ENCODE measurements at places on chromosomes 4 and X.

DNA sequence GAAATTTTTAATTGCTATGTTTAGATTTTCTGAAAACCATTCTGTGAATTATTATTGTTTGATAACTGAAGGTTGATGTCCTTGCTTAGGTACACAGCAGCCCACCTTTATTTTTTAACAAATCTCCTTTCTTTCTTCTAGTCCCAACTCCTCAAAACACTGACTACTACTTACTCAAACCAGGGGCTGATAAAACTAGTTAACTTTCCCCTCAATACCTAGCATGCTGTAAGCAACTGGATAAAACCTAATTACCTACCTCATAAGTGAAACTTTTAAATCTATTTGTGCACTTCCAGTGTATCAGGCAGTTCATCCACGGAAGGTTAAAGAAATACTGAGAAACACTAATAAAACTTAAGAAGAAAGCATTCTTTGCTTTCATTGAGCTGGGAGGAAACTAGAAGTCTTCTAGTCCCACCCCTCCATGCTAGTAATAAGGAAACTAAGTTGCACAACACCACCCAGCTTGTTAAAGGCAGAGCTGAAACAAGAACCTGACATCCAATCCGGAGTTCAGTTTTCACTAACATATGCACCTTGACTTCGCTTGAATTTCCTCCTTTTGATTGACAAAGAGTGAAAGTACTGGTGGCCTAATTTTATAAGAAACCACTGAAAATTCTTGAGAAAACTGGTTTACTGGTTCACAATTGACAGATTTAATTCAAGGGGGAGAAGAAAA is 180.2 kb upstream of the TET2 start:
- no peak for DNase-seq

DNA sequence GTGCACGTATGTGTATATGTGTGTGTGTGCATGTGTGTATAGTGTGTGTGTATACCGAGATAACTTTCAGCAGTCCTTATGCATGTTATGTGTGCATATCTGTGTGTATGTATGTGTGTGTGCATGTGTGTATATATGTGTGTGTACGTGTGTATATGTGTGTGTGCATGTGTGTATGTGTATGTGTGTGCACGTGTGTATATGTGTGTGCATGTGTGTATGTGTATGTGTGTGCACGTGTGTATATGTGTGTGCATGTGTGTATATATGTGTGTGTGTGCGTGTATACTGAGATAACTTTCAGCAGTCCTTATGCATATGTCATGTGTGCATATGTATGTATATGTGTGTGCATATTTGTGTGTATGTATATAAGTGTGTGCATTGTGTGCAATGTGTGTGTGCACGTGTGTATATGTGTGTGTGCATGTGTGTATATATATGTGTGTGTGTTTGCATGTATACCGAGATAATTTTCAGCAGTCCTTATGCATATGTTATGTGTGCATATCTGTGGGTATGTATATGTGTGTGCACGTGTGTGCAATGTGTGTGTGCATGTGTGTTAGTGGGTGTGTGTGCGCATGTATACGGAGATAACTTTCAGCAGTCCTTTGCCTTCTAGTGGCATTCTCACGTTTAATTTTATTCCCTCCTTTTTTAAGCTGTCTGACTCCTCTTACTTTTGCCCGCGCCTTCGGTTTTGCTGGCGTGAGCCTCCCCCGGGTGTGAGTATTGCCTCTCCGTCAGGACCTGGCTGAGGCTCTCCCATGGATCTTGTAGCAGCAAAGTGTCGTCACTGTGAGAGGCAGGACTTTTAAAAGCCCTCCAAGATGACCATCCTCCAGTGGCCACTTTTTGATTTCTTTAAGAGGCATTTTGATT is 99.6 kb upstream of the SHOX start:
- no peak for DNase-seq

DNA sequence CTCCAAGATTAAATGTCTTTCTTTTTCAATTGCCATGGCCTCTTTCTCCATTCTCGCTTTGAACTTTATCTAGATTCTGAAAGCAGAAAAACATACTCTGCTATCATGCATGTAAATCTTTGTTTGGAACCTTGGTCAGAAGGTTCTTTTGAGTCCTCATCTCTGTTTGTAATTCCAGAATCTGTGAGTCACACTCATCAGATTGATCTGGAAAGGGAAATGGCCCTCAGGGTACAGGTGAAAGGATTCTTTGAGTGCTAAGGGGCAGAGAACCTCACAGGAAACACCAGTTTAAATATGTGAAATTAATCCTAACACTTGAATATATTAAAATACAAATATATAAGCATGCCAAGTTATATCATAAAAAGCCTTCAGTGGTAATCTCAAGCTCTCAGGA is 211.0 kb upstream of the ADGRL3 start:
- DNase-seq, result no peak

GRCh38 chr4:87055311-87055710 is 120.5 kb downstream of the AFF1 start:
- no peak for DNase-seq

DNA sequence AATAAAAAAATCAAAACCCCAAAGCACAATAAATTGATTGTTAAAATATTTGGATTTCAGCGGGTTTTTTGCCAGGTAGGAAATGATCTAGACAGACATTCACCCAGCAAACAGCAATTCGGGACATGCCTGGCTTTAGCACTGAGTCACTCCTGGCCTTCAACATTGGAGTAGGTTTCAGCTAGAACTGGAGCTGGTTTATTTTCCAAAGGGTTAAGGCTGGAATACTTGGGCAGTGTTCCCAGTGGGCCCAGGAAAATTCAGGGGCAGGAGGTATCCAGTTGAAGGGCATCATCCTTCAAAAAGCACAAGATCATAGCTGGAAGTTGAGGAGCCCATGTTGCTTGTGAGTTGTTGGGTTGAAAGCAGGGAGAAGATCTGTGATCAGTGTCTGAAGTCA is 41.0 kb downstream of the TXLNG start:
- no peak for DNase-seq

- DNase-seq, result no peak
Observed at GRCh38 chrX:38275615-38276014, 51.7 kb downstream of the RPGR start.

- no peak for DNase-seq
Observed at GRCh38 chr4:146265950-146266490, 51.7 kb downstream of the REELD1 start.

DNA sequence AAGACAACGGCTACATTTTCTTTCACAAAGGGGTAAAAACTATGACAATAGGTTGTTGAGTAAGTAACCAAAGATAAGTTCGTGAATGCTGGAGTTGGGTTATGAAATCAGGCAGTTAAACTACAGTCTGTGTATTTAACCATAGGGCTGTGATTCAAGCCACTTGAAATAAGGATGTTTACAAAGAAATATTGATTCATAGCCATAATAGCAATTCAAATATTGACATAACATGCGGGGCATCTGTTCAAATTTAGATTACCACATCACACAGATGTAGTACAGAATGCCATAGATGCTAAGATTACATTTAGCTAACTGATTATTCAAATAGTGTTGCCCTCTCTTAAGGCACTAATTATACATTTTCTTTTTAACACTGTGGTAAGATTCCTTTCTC is 364.1 kb downstream of the FSTL5 start:
- no peak for DNase-seq

- DNase-seq, result no peak
Observed at GRCh38 chr4:138521809-138522208, 279.7 kb upstream of the SLC7A11 start.

GRCh38 chr4:3363411-3364141 is 70.8 kb downstream of the RGS12 start:
- DNase-seq, result no peak

DNA sequence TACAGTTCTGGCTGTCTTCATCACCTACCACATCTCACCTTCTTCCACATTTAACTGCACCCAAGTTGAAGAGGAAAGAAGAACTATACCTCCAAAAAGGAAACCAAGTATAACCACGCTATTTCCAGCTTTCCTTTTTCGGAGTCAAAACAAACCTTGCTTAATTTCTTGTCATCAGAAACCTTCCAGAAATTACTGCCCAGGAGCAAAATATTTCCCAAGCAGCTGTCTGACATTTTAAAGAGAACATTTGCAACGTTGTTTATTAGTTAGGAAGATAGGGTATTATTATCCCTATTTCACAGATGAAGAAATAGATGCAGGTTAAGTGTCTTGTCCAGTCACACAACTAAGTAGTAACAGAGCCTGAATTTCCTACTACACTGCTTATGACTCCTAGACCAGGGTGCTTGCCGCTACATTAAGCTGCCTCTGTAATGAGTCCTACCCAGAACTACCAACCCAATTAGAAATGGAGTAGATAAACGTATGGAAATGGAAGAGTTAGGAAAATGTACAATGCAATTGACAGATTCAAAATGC is 2.2 kb upstream of the ACSL4 start:
- no peak for DNase-seq

DNA sequence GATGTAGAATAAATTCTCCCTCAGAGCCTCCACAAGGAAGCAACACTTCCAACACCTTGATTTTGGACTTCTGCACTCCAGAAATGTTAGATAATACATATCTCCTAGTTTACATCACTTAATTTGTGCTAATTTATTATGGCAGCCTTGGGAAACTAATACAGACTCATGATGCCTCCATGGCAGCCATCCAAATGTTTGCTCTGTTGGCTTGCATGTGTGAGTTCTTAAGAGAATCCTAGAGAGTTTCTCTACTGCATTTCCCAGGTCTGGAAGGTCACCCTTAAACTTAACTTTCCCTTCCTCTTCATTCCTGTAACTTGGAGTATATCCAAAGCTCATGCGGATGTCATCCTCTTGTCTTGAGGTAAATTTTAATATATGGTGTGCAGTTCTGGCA is 956.1 kb downstream of the ADGRL3 start:
- no peak for DNase-seq

DNA sequence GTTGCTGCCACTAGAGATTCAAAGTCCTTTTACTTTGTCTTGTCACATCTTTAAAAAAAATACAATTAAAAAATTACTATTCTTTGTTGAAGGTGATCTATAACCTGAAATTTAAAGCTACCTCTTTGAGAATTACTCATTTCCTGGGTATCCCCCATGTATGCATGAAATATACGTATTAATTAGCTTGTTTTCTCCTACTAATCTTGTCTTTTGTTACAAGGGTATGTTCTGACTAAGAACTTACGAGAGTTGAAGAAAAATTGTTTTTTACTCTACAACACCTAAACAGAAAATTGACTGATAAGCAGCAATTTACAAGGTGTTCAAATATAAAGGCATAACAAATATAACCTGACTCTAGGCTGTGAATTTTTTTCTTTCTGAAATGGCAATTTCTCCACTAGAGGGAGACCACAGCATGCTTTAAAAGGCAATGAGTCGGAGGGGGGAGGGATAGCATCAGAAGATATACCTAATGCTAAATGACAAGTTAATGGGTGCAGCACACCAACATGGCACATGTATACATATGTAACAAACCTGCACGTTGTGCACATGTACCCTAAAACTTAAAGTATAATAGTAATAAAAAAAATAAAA is 249.6 kb downstream of the OPHN1 start:
- no peak for DNase-seq

DNA sequence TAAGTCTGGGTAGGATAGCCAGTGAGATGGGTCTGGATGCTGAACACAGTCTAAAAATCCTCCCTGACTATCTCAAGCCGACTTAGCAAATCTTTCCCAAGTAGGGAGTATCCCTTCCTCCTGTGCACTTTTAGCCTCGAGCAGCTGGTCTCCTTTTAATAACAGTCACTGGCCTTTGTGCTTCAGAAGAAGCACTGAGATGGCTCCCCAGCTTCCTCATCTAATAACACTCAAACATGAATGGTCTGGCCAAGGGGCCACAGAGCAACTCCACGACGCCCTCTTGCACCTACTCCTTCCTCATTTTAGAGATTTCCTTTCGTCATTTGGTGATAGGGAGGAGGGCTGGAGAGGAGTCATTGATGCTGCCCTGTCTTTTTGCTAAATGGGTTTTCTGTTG is 78.8 kb upstream of the TMEM150C start:
- no peak for DNase-seq

DNA sequence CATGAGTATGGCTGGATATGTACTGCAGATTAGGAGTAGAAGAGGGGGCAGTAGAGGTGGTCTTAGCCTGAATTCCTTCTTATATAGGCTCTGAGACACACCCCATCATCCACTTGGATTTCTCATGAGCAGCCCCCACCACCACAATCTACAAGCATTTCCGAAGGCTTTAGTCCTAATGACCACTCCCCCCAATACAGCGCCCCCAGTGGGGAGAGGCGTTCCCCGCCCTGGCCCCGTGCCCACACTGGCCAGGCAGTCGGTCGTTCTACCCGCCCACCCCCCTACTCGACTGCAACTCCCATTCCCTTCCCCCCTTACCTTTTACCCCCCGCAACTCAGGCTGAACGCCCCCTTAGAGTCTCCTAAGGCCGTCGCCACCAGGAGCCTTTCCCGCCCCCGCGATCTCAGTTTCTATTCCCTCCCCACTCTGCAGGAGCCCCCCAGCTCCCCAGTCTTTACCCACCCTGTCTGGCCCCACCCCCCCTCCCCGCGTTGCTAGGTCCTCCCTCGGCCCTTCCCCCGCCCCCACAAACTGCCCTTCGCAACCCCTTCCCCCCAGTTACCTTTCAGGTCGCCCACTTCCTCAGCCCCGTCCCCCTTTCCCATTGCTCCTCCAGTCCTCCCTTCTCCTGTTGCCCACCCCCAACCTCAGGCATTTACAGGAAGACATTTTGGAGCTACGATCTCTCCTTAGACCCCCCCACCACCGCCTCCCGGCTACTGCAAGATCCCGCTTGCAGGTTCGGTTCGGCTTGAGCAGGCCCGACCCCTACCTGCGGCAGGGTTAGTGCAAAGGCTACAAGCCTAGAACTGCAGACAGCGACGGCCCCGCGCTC is 468 bp downstream of the ZMYM3 start:
- DNase-seq, result peak; percentile 17

GRCh38 chr4:37666625-37667071 is 19.5 kb downstream of the RELL1 start:
- DNase-seq, result no peak

DNA sequence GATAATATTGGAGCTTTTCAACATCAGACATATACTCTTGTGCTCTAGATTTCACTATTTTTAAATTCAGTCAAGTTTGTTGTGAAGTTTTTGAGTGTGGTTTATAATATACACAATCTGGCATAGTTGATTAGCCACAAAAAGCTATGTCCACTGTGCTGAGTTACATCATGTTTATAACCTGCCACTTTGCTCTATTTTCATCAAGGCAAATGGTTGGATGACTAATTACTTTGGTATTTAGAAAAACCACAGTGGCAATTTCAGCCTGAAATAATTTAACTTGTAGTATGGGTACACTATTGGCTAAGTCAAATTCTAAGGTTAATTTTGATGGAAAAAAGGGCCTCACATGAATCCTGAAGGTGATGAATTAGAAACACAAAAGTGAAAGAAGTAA is 262.6 kb downstream of the C4orf33 start:
- no peak for DNase-seq

DNA sequence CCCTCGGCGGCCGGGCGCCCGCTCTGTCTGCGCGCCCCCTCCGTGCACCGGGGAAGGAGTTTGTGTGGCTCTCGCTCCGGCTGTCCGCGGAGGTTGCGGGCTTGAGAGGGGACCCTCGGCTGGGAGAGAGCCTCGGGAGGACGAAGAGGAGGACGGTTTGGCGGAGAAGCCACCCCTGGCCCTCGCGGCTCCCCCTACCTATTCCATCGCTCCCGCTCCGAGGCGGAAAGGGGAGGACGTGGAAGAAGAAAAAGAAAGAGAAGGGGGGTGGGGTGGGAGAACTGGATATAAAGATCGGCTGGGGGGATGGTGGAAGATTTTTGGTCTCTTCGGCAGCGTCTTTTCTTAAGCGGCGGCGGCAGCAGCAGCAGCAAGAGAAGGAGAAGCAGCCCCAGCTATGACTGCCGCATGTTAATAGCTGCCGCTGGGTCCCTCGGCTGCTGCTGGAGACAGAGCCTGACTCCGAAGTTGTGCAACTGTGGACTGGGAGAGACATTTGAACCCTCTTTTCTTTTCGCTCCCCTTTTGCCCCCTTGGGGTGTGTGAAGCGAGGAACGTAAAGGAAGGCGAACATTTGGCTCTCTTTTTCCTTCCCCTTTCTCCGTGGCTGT is 895 bp downstream of the ADGRL3 start:
- no peak for DNase-seq

Measured in NCI-H2107 (cell line).